Kidney (tissue), 22 donors: ENCODE measurements at places on chromosomes 16 and 17. TPM values are rescaled to one million over a fixed set of nuclear protein-coding genes. Genes with fewer than 3 reads are reported as not detected.
A peak's percentile ranks its signal among the peaks of the same experiment; 100 is the strongest.

Gene AXIN2
- total RNA-seq = 14.0 TPM

Gene HOXB1
- not detected for total RNA-seq

Gene DPEP1
- 24.2 TPM for total RNA-seq

Gene ZP2
- not detected for total RNA-seq

Gene MBTPS1
- 91.7 TPM for total RNA-seq

Gene ATP2A1
- total RNA-seq = 0.25 TPM

Gene HBA1
- 41.1 TPM for total RNA-seq

Gene CD300E
- 2.5 TPM for total RNA-seq

Gene ITGAX
- 11.9 TPM for total RNA-seq

Gene TBC1D3B
- 7.7 TPM for total RNA-seq

Gene WNK4
- 14.9 TPM for total RNA-seq

DNA sequence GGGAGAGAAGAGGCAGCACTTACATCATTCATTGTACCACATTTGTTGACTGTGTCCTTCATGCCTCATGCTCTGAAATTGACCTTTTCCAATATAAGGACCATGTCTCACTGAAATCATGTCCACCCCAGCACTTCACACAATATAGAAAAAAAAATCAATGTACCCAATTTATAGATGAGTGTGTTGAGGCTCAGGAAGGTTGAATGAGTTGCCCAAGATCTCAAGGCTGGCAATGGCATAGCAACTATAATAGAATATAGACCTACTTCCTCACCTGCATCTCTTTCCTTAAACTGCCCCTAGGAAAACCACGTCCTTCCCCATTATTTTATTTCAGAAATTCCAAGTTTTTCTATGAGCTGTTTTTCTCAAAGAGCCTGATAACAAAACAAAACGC is 912 bp upstream of the VAT1L start:
- no peak for DNase-seq

DNA sequence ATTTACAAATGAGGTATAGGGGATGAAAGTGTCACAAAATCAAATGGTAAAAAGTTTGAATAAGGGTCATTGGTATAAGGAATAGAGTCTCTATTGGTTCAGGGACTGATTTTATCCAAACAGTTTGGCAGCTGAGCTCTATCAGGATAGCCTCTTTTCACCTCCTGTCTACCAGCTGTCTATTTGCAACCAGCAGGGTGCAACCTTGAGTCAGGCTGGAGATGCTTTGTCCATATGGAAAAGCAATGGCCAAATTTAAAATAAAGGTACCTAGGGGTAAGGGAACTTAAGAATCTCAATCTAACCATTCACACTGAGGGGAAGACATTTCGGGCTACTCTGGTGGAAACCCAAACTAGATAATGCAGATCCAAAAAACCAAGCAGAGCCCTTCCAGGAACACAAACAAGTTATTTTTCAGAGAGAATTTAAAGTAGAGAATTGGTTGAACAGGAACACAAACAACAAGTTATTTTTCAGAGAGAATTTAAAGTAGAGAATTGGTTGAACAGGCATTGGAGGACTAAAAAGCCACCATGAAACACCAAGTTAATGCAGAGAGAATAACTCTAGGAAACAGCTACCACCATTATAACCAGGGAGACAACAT is 12.6 kb upstream of the CA10 start:
- peak; percentile 33 for DNase-seq

DNA sequence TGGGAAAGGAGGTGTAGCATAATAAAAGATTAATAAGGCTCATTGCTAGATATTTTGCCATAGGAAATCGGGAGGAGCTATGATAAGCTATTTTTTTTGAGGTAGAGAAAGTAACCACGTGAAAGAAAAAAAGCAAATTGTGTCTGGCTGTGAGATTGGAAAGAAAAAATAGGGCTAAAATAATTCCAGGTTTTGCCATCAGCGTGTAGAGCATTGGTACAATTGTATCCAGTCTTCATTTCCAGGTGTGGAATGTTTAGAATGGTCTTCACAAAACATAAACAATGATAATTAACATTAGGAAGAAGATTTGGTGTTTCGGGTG is 1.1 kb downstream of the TANC2 start:
- DNase-seq = no peak

GRCh38 chr17:74493331-74493833 is 26.9 kb downstream of the CD300A start:
- peak; percentile 87 for DNase-seq

DNA sequence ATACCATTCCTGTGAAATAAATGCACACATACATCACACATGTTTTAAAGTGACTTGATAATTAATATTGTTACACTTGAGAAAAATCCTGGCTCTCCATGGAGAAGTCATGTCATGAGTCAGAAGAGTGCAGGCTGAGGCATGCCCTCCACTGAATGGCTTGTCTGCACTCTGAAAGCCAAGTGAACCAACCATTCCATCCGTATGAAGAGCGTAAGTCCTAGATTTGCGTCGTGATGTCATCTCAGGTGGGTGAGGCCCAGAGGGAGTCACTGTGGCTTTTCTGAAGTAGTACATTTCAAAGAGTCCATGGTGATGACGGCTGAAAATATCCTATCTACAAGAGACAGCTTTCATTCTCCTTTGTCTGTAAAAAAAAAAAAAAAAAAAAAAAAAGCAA is 83.5 kb upstream of the IRX5 start:
- DNase-seq = no peak

GRCh38 chr16:10493276-10493675 is 87.1 kb downstream of the EMP2 start:
- no peak for DNase-seq

GRCh38 chr17:44007346-44008204 is 3.2 kb downstream of the NAGS start:
- no peak for DNase-seq

DNA sequence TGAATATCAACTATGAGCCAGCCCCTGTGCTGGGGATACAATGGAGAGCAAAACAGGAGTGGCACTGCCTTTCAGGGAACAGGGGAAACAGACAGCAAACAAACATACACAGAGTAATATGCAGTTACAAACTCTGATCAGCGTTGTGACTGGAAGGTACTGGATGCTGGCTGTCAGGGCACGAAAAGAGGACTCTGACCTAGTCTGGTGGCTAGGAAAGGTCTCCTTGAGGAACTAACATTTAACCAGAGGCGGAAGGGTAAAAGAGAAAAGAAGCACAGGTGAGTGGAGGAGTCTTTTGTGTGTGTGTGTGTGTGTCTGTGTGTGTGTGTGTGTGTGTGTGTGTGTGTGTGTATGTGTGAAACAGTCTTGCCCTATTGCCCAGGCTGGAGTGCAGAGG is 12.4 kb upstream of the B4GALNT2 start:
- no peak for DNase-seq

GRCh38 chr16:30491744-30492308 is 19.3 kb downstream of the ITGAL start:
- DNase-seq = no peak

DNA sequence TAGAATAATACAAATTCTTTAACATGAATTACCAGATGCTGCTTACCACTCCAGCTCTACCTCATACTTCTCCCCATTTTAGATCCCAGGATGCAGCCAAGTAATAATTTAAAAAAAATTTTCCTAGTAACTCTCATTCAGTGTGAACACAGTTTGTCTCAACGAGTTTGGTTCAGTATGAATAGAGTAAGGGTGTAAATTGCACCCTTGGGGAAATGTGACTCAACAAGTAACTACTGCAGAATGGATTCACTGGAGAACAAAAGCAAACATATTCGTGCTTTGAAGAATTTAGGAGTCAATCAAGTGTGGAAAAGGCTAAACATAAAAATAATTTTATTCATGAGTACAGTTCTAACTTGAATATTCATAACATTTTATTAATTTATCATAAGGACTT is 23.0 kb downstream of the KCNJ16 start:
- no peak for DNase-seq

DNA sequence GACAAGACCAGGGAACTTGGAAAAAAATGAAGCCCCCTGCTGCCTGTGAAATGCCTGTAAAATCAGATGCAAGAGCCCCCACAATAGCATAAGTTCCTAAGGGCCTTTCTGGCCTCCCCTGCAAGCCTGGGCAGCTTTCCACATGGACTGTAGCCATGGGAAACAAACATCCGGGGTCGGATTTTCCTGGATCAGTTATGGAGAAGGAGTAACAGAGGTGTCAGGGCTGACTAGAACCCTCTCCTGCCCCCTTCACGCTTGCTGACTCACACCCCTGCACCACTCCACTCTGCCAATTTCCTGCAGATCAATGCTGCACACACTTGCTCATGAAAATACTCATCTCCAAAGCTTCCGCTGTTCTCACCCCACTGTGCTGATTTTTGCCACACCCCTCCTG is 258.6 kb downstream of the CBLN1 start:
- peak; percentile 26 for DNase-seq

- DNase-seq = no peak
These were observed 4.4 kb upstream of the CALB2 start for GRCh38 chr16:71354156-71354555.

GRCh38 chr16:17408296-17408695 is 62.5 kb downstream of the XYLT1 start:
- DNase-seq = no peak
